ENCODE measurements at places on chromosomes 1 and 21.

- DNase-seq = no peak
These were observed 70.4 kb upstream of the ABCG1 start for GRCh38 chr21:42148584-42148983.

DNA sequence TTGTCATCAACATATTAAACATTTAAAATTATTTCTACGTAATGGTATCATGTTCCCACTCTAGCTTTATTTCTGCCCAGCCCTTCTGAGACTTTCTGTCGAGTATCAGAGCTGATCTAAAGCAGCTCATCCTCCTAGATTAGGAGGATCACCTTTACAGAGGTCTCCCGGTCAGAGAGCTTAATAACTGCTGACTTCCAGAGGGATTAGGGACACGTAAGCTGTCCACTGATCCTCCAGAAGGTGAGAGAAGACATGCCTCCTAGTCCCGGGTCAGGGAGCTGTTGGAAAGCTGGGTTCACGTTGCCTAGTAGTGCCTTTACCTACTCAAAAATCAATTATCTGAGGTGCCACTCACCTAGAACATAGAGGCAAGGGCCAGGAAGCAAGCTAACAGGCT, 31.2 kb upstream of the NADK start:
- DNase-seq = no peak

DNA sequence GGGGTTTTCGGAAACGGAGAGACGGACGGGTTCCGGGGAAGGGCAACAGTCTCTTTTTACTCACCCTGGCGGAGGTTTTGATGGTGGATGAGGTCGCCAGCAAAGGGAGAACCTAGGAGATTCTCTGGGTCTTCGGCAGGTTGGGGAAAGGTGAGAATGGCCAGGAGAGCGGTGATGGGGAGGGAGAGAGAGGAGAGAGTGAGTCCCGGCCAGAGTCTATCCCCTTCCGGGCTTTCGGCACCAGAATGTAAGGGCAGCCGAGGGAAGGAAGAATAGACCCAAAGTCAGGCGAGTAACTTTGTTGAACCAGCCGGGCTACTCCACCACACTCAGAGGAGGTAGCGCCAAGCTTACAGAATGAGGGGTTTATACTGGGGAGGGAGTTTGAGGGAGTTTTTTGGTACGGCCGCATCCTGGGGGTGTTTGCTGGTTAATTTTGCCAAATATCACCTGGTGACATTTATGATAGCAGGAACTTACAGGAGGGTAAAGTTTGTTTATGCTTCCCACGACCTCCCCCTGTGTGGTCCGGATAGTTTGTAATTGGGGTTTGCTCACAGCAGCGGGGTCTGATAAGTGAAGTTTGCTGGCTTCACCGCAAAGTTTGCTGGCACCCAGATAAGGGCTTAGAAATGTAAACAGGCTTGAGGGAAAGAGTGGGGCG, 141.1 kb upstream of the ETV3 start:
- DNase-seq = no peak

DNA sequence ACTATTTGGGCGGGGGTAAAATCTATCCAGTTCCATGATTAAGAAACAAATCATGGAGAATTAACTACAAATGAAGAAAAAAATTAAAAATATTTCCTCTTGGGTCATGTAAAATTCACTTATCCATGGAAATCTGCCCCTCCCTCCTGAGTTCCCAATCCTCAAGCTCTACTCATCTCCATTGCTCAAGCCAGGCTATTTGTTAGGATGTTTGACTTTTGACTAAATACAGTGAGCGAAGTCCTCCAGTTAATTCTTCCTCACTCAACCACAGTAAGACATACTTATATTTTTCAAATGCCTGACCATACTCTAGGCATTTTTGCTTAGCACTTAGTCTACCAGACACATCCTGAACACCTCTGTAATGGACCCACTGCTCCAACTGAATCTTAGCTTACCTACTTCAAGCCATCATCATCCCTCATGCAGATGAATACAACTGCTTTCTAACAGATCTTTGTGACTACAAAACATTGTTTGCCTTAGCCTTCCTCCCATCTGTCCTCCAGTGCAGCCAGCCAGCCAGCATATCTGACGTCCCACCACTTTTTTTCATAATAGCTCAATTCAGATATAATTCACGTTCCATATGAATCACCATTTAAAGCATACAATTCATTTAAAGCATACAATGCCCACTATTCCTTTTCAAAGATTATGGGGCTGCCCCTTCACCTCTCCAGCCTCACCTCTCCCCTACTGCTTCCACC, 154.2 kb downstream of the RERE start:
- no peak for DNase-seq

DNA sequence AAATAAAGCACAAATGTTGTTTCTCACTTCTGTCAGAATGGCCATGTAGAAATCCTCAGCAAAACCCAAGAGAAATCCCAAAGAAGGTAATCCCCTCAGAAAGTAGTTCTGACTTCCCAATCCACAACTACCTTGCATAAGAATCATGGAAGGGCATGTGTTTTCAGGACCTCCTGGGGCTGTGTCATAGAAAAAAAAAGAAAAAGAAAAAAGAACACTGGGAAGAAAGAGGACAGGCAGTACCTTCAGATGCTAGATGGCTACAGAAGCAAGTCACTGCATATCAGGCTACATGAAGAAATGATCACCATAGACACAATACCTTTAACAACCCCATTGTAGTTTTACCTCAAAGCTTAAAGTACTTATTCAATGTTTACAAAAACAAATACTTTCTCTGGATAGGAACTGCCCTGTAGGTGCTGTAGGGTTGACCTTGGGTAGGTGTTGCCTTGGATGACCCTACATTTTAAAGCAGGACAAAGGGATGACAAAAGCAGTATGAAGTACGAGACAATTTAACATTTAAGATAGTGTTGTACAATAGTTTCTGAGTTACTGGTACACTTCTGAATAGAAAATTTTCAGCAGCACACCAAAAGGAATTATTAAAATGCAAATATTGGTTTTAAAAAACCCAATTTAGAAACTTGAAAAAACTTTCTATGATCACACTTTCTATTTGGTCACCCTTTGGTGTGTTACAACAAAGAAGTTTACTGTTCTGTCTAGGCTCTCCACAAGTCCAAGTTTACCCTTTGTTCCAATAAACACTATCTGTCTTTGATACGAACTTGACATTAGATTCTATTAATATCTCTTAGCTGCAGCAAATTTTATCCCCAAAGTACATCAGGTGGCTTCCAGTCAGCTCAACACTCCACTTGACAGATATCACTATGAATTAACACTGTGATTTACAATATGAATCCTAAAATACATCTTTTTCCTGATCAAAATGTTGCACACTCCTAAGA, 5.0 kb downstream of the TRIT1 start:
- no peak for DNase-seq
